A549 treated with Mapracorat at 1 μM for 4 hours (cell line): ENCODE measurements at places on chromosomes 13 and 19. TPM values are rescaled to one million over a fixed set of nuclear protein-coding genes. Genes with fewer than 3 reads are reported as not detected.

PBX4 gene
- total RNA-seq = 1.3 to 2.2 TPM (median 1.7 TPM) in 5 replicates

RFPL4AL1 gene
- total RNA-seq = not detected in 5 replicates

CASP14 gene
- not detected in 5 replicates for total RNA-seq

NLRP11 gene
- total RNA-seq = 0.04 TPM in 1 of 5 replicates, not detected in the others

ZNF649 gene
- 0.11 to 0.31 TPM (median 0.12 TPM) in 5 replicates for total RNA-seq

ACER1 gene
- not detected in 5 replicates for total RNA-seq

PABPC3 gene
- total RNA-seq = 0.14 to 0.25 TPM (median 0.18 TPM) in 5 replicates

CDX2 gene
- 0.57 to 1.4 TPM (median 0.60 TPM) in 5 replicates for total RNA-seq

ZNF541 gene
- not detected in 5 replicates for total RNA-seq
